ENCODE measurements at places on chromosomes 4 and X. TPM values are rescaled to one million over a fixed set of nuclear protein-coding genes. Genes with fewer than 3 reads are reported as not detected.

The COL4A5 gene
- total RNA-seq = not detected

The PPARGC1A gene
- not detected for total RNA-seq

The HS6ST2 gene
- total RNA-seq = not detected

The TCP11X2 gene
- not detected for total RNA-seq

The USP51 gene
- 1.5 TPM for total RNA-seq

The SATL1 gene
- not detected for total RNA-seq

The PCDH18 gene
- total RNA-seq = not detected

The ZNF732 gene
- total RNA-seq = not detected

The RWDD4 gene
- 9.2 TPM for total RNA-seq

The ZNF711 gene
- 1.8 TPM for total RNA-seq

The YTHDC1 gene
- total RNA-seq = 231 TPM

The LAP3 gene
- 49.6 TPM for total RNA-seq

The ART3 gene
- total RNA-seq = not detected

The IL13RA2 gene
- not detected for total RNA-seq

The CNOT6L gene
- 160 TPM for total RNA-seq

The LINC00632 gene
- total RNA-seq = 23.9 TPM

The ATOH1 gene
- total RNA-seq = not detected

The SCLT1 gene
- total RNA-seq = 21.2 TPM

The FANCB gene
- 1.4 TPM for total RNA-seq

The SPP1 gene
- not detected for total RNA-seq

The USP26 gene
- total RNA-seq = not detected

The RASL11B gene
- not detected for total RNA-seq

The SLITRK4 gene
- 0.17 TPM for total RNA-seq

The CXorf51A gene
- total RNA-seq = not detected

The SLC9B2 gene
- total RNA-seq = 25.4 TPM

The NALF2 gene
- 0.13 TPM for total RNA-seq

All from T-helper 17 cell (primary cell).